Epithelial cell of alveolus of lung (primary cell): ENCODE measurements at places on chromosomes 1 and 21. TPM values are rescaled to one million over a fixed set of nuclear protein-coding genes. Genes with fewer than 3 reads are reported as not detected.

SLC16A1 gene
- 72.2 and 92.6 TPM in 2 replicates for total RNA-seq

VSIG8 gene
- total RNA-seq = not detected in 2 replicates

HIVEP3 gene
- total RNA-seq = 5.3 and 6.6 TPM in 2 replicates

NUDT4B gene
- 36.4 and 38.8 TPM in 2 replicates for total RNA-seq

KRTAP21-2 gene
- not detected in 2 replicates for total RNA-seq

VWA1 gene
- 30.5 and 35.1 TPM in 2 replicates for total RNA-seq

ACAP3 gene
- 18.0 and 42.2 TPM in 2 replicates for total RNA-seq

DIPK1A gene
- 8.5 and 9.6 TPM in 2 replicates for total RNA-seq

CELA2B gene
- total RNA-seq = not detected in 2 replicates
